ENCODE measurements at places on chromosomes 1 and 21. TPM values are rescaled to one million over a fixed set of nuclear protein-coding genes. Genes with fewer than 3 reads are reported as not detected.

Gene CD244
- not detected for total RNA-seq

Gene ARHGEF10L
- total RNA-seq, result 7.0 TPM

Gene RNU1-3
- not detected for total RNA-seq

Gene KIF14
- 7.1 TPM for total RNA-seq

Gene GPR52
- not detected for total RNA-seq

Gene ZBTB17
- 10.2 TPM for total RNA-seq

Gene ETS2
- 86.7 TPM for total RNA-seq

Gene SH2D2A
- 4.2 TPM for total RNA-seq

Gene FBXO28
- total RNA-seq, result 24.6 TPM

Gene LAPTM5
- 0.24 TPM for total RNA-seq

Gene LMOD1
- total RNA-seq, result not detected

Gene MYOCOS
- not detected for total RNA-seq

Gene ICOSLG
- 2.9 TPM for total RNA-seq

Gene MFAP2
- total RNA-seq, result 0.39 TPM

Gene TFF2
- not detected for total RNA-seq

Gene PIGK
- total RNA-seq, result 20.6 TPM

Gene MTARC2
- total RNA-seq, result 13.4 TPM

Gene C1orf115
- total RNA-seq, result 6.8 TPM

Gene ESPN
- total RNA-seq, result 1.0 TPM

Gene C1QA
- not detected for total RNA-seq

Gene OR2AK2
- total RNA-seq, result not detected

Gene TMEM9
- total RNA-seq, result 89.8 TPM

Gene HSF2BP
- total RNA-seq, result 1.8 TPM

Gene PTPN14
- 13.6 TPM for total RNA-seq

Gene TNN
- total RNA-seq, result not detected

Gene LDLRAD2
- total RNA-seq, result 0.02 TPM

Gene ITLN2
- total RNA-seq, result 0.85 TPM

Gene PLA2G2A
- total RNA-seq, result not detected

Gene ACTN2
- total RNA-seq, result not detected

Gene EXTL1
- not detected for total RNA-seq

Gene LRRC71
- 0.14 TPM for total RNA-seq

Gene AMPD1
- total RNA-seq, result not detected

Gene CD53
- not detected for total RNA-seq

Gene FASLG
- total RNA-seq, result not detected

Gene RSPH1
- 0.68 TPM for total RNA-seq

Gene DCST1
- total RNA-seq, result not detected

Gene ZDHHC18
- total RNA-seq, result 35.3 TPM

Gene TFAP2E
- 0.31 TPM for total RNA-seq

Gene SLC44A3
- total RNA-seq, result 2.4 TPM

Gene PTGER3
- total RNA-seq, result not detected

Gene TSEN15
- total RNA-seq, result 31.2 TPM

Gene C4BPB
- total RNA-seq, result 1.9 TPM

Gene OR6F1
- total RNA-seq, result not detected

Gene KRTAP23-1
- not detected for total RNA-seq

Gene KMO
- 1.0 TPM for total RNA-seq

Measured in A549 treated with Mapracorat at 1 μM for 4 hours (cell line).